ENCODE measurements at places on chromosomes 6 and 20. TPM values are rescaled to one million over a fixed set of nuclear protein-coding genes. Genes with fewer than 3 reads are reported as not detected.

The KAT14 gene
- 14.7 TPM for total RNA-seq

The OR2B6 gene
- not detected for total RNA-seq

The KCNQ5 gene
- 5.9 TPM for total RNA-seq

The SAPCD1 gene
- total RNA-seq = 13.2 TPM

The C20orf204 gene
- 1.8 TPM for total RNA-seq

The MYH7B gene
- total RNA-seq = 0.04 TPM

The HLA-G gene
- total RNA-seq = not detected

The OR2B2 gene
- not detected for total RNA-seq

The NOL7 gene
- total RNA-seq = 96.1 TPM

The DDX43 gene
- total RNA-seq = not detected

The POPDC3 gene
- total RNA-seq = 30.0 TPM

The SLX4IP gene
- total RNA-seq = 4.6 TPM

The IL17F gene
- total RNA-seq = not detected

The CST2 gene
- not detected for total RNA-seq

The AHI1 gene
- 14.8 TPM for total RNA-seq

The BTN1A1 gene
- total RNA-seq = not detected

The BPIFB1 gene
- total RNA-seq = 0.24 TPM

The GJA1 gene
- not detected for total RNA-seq

The BNIP5 gene
- total RNA-seq = not detected

The C2 gene
- total RNA-seq = not detected

The SIGLEC1 gene
- total RNA-seq = not detected

The KIAA0408 gene
- total RNA-seq = 0.11 TPM

The DPPA5 gene
- total RNA-seq = not detected

The C6orf58 gene
- not detected for total RNA-seq

The CUL7 gene
- 24.6 TPM for total RNA-seq

The HIVEP2 gene
- total RNA-seq = 3.8 TPM

The ARMH2 gene
- not detected for total RNA-seq

The PI16 gene
- total RNA-seq = not detected

The PSMF1 gene
- total RNA-seq = 37.6 TPM

The CDC40 gene
- total RNA-seq = 14.0 TPM

The CDC25B gene
- 107 TPM for total RNA-seq

The OR12D3 gene
- total RNA-seq = not detected

The SEMG1 gene
- total RNA-seq = not detected

The SAYSD1 gene
- 6.0 TPM for total RNA-seq

The BMP6 gene
- total RNA-seq = 1.7 TPM

The RSPH4A gene
- total RNA-seq = 0.40 TPM

The SALL4 gene
- 1.8 TPM for total RNA-seq

The CTAGE9 gene
- total RNA-seq = not detected

The KLC4 gene
- total RNA-seq = 17.9 TPM

The AVP gene
- total RNA-seq = not detected

The PDE10A gene
- 66.4 TPM for total RNA-seq

The NRN1 gene
- total RNA-seq = 4.0 TPM

The PAK5 gene
- total RNA-seq = not detected

The HLA-DQB1 gene
- 8.3 TPM for total RNA-seq

The LPA gene
- not detected for total RNA-seq

The NANP gene
- 7.0 TPM for total RNA-seq

The PRSS35 gene
- total RNA-seq = 0.23 TPM
